Stimulated activated CD4-positive, alpha-beta T cell treated with anti-CD3 and anti-CD28 coated beads, Interleukin-12 subunit alpha, Interleukin-12 subunit beta, amount 100 ng/mL, for 4 hours (primary cell): ENCODE measurements at places on chromosomes 16 and 17.

DNA sequence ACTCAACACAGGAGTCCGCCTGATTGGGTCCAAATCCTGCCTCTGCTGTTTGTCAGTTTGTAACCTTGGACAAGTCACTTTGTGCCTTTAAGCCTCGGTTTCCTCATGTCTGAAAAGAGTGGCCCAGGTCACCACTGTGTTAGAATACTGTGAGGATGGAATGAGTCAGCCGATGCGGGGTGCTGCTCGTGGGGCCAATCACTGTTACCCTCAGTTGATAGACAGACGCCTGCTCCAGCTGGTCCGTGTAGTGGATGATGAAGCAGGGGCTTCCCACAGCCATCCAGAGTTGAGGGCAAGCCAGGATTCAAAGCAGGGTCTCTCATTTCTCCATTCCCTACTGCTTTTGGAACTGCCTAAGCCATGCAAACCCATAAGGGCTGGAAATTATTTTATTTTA is 5.8 kb downstream of the FBXL19 start:
- no peak for DNase-seq

GRCh38 chr16:2774161-2774891 is 2.8 kb downstream of the ELOB start:
- DNase-seq, result no peak

DNA sequence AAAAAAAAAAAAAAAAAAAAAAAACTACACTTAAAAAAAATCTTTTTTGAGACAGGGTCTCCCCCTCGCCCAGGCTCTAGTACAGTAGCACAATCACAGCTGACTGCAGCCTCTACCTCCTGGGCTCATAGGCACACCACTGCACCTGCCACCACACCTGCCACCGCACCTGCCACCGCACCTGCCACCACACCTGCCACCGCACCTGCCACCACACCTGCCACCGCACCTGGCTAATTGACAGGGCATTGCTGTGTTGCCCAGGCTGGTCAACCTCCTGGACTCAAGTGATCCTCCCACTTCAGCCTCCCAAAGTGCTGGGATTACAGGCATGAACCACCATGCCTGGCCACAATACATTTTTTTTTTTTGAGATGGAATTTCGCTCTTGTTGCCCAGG is 17.6 kb upstream of the WDR45B start:
- no peak for DNase-seq

DNA sequence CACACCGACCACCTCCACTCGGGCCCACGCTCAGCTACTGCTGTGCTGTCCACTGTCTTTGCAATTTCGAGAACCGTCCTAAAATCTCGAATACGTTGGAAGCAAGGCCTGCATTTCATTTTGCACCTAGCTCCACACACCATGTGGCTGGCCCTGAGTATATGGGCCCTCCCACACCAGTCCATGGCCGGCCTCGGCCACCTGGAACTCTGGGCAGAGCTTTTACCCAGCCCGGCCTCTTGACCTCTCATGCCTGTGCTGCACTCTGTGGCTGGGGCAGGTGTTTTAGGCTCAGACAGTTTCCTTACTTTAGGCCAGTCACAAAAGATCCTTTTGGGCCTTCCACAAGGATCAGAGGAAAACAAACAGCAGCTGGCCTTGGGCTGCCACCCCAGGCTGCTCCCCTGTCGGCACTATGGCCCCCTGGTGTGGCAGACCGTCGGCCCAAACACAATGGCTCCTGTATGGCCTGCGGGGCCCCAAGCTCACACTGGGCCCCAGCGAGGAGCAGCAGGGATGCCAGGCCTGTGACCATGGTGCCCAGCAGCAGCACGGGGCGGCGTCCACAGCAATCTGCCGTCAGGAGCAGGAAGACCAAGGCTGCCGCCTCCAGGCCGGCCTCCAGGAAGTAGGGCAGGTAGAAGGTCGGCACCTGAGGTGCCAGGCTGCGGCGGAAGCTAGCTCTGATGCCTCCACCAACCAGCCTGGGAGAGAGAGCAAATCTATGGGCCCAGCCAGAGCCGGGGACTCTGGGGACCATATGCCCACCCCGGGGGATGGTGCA is 2.5 kb downstream of the SLC22A31 start:
- DNase-seq, result no peak

- DNase-seq, result no peak
Measured at GRCh38 chr16:74749291-74750055, 25.1 kb downstream of the FA2H start.

DNA sequence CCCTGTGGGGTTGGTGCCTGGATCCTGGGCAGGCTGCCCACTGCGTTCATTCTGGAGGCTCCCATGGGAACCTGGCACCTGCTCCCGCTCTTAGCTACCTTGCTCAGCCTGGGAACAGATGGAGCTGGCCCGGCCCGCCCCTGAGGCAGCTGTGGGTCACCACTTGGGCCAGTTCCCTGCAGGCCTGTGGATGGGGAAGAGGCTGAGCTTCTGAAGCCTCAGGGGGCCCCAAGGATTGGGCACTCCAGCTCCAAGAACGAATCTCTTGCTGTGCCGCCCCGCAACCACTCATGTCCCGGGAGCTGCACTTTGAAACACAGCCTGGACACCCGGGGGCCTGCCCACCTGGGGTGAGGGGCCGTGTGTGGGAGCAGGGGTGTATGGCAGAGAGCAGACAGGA is 37.7 kb downstream of the BAHCC1 start:
- no peak for DNase-seq

GRCh38 chr17:78862073-78863023 is 21.7 kb upstream of the USP36 start:
- DNase-seq, result no peak

GRCh38 chr17:36727052-36727451 is 125.7 kb downstream of the MRM1 start:
- DNase-seq, result no peak

- DNase-seq, result no peak
Measured at GRCh38 chr16:57192720-57193486, 6.8 kb downstream of the RSPRY1 start.

- no peak for DNase-seq
Measured at GRCh38 chr16:53041320-53042051, 11.2 kb downstream of the CHD9NB start.

DNA sequence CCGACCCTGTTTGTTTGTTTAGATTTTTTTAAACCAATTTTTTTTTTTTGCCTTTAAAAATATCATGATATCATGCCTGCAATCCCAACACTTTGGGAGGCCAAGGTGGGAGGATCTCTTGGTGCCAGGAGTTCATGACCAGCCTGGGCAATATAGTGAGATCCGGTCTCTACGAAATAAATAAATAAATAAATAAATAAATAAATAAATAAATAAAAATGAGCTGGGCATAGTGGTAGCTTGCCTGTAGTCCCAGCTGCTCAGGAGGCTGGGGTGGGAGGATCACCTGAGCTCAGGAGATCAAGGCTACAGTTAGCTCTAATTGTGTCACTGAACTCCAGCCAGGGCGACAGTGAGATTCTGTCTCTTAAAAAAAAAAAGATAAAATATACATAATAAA is 8.1 kb upstream of the IGF2BP1 start:
- no peak for DNase-seq

GRCh38 chr17:1986783-1987451 is 38.2 kb downstream of the RTN4RL1 start:
- no peak for DNase-seq

DNA sequence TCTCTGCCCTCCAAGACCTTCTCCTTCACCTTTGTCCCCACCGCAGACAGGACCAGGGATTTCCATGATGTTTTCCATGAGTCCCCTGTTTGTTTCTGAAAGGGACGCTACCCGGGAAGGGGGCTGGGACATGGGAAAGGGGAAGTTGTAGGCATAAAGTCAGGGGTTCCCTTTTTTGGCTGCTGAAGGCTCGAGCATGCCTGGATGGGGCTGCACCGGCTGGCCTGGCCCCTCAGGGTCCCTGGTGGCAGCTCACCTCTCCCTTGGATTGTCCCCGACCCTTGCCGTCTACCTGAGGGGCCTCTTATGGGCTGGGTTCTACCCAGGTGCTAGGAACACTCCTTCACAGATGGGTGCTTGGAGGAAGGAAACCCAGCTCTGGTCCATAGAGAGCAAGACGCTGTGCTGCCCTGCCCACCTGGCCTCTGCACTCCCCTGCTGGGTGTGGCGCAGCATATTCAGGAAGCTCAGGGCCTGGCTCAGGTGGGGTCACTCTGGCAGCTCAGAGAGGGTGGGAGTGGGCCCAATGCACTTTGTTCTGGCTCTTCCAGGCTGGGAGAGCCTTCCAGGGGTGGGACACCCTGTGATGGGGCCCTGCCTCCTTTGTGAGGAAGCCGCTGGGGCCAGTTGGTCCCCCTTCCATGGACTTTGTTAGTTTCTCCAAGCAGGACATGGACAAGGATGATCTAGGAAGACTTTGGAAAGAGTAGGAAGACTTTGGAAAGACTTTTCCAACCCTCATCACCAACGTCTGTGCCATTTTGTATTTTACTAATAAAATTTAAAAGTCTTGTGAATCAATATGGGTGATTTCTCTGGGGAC is 12.2 kb downstream of the CX3CL1 start:
- DNase-seq, result no peak

- DNase-seq, result no peak
Measured at GRCh38 chr17:58097384-58098088, 14.3 kb downstream of the DYNLL2 start.

DNA sequence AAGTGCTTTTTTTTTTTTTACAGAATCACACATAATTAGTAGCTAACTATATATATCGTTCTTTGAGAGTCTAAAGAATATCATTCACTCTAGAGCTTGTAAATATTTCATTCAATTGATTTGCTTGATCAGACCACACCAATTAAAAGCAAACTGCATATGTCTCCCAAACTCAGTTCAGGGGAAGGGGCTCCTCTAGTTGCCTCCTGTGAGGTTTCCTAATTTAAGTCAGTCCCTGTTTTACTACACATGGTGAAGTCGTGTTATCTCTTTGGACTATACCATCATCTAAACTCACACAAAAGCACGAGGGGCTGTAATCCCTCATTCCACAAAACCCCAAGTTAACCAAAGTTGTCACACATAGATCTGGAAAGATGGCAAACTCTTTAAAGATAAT is 11.7 kb downstream of the NACA2 start:
- no peak for DNase-seq

GRCh38 chr16:16144416-16144815 is 78.9 kb downstream of the ABCC6 start:
- DNase-seq, result no peak

DNA sequence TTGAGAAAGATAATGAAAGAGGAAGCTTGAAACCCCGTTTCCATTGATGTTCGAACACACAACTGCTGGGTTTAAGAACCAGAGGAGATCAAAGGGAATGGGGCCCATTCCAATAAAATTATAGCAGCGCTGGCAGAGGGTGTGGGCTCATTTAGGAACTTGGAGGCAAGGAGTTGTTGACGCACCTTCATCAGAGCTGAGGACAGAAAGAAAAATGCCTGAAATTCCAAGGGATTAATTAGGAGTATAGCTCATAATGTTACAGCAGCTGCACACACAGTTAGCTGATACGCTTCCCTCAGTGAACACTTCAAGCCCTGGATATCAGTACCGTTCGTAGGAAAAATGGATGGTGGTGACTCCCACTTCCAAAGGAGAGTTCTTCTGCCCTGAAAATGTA is 127.2 kb downstream of the AXIN2 start:
- DNase-seq, result no peak

- no peak for DNase-seq
Measured at GRCh38 chr17:77610518-77610893, 348.0 kb upstream of the TNRC6C start.

DNA sequence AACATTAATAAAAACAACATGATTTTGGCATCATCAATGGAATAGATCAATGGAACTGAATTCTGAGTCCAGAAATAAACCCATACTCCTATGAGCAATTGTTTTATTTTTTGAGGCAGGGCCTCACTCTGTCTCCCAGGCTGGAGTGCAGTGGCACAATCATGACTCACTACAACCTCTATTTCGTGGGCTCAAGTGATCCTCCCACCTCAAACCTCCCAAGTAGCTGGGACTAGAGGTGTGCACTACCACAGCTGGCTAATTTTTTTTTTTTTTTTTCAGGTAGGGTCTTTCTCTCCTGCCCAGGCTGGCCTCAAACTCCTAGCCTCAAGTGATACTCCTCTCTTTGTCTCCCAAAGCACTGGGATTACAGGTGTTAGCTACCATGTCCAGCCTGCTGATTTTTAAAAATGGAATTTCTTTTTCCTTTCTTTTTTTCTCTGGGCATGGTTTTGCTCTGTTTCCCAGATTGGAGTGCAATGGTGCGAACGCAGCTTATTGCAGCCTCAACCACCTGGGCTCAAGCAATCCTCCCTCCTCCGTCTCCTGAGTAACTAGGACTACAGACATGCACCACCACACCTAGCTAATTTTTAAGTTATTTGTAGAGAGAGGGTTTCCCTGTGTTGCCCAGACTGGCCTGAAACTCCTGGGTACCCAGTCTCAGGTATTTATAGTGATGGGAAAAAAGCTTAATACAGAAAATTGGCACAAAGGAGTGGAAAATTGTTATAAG is 7.3 kb upstream of the PRDM7 start:
- DNase-seq, result no peak

GRCh38 chr17:73650140-73650539 is 5.9 kb upstream of the SDK2 start:
- DNase-seq, result no peak

GRCh38 chr16:1096169-1097082 is at the start of gene C1QTNF8:
C1QTNF8 (minus strand) TSS chr16:1096244; CDS start chr16:1094922, 1,322 bp downstream.
- DNase-seq, result no peak

DNA sequence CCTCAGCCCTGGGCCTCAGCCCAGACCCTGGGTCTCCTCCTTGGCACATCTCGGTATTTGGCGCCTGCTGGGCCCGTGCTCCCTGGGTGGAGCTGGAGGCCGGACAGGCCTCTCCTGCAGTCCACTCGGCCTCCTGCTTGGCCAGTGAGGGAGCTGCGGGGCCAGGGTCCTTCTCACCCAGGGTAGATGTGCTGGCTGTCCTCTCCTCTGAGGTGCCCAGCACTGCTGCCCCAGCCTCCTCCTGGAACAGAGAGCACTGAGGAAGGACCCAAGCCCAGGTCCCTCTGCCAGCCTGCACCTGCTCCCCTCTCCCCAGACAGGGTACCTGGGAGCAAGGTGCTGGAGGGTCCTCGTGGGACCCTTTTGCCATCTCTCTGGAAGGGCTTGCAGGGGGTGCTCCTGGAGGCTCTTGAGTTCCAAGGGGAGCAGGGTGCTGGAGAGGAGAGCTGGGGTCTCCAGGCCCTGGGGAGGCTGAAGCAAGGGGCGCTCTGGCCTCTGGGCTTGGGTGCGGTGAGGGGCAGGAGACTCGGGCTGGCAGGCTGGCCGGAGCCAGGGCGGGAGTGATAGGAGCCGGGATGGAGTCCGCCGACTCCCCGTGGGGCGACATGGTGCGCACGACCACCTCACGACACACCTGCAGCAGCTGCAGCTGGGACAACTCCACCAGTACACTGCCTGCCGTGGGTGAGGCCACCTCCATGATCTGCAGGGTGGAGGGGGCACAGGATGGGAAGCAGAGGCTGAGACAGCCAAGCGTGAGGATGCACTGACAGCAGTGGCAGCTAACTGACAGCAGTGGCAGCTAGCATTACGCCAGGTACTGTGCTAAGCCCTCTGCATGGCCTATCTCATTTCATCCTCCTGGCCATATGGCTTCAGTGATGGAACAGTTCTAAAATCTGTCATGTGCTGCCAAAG is 17.8 kb downstream of the TSPOAP1 start:
- no peak for DNase-seq

- DNase-seq, result no peak
Measured at GRCh38 chr17:82835766-82836512, 3.9 kb downstream of the ZNF750 start.
